ENCODE measurements at places on chromosomes 11 and 22.

DNA sequence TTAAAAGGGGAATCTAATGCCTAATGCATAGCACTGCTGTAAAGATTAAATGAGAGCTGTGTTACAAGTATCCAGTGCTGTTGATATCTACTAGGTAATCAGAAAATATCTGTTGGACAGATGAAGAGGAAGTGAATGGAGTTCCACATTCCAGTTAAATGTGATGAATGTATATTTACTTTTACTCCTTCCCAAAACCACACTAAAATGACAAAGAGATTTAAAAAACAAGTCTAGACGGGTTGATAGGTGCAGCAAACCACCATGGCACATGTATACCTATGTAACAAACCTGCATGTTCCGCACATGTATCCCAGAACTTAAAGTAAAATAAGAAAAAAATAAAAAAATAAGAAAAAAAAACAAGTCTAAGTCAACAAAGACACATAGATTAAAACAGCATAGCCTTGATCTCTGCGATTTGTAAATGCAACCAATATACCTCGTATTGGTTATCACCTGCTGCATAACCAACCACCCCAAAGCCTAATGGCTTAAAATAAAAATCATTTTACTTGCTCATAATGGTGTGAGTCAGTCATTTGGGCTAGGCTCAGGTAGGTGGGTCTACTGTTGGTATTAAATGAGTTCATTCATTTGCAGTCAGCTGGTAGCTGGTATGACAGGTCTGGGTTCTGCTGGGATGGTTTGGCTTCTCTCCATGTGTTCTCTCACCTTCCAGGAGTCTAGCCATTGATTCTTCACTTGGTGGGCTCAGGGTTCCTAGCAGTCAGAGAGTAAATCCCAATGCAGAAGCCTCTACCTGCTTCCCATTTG lies 39.7 kb upstream of the SLC6A5 start:
- DNase-seq = no peak

DNA sequence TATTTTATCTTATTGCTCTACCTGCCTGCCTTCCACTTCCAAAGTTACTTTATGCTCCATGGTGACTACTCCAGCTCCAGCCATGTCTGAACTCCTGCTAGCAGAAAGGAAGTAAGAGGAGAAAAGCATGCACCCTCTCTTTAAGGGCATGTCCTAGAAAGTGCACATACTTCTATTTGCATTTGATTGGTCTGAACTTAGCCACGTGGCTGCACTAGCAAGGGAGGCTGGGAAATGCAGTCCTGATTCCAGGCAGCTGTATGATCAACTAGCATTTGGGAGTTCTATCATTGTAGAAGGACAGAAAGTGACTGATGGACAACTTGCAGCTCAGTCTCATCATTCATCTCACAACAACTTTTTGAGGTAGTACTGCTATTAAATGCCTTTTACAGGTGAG lies 515.7 kb downstream of the BUD13 start:
- DNase-seq = peak; percentile 55

GRCh38 chr11:398826-399225 lies 4.8 kb downstream of the PKP3 start:
- no peak for DNase-seq

DNA sequence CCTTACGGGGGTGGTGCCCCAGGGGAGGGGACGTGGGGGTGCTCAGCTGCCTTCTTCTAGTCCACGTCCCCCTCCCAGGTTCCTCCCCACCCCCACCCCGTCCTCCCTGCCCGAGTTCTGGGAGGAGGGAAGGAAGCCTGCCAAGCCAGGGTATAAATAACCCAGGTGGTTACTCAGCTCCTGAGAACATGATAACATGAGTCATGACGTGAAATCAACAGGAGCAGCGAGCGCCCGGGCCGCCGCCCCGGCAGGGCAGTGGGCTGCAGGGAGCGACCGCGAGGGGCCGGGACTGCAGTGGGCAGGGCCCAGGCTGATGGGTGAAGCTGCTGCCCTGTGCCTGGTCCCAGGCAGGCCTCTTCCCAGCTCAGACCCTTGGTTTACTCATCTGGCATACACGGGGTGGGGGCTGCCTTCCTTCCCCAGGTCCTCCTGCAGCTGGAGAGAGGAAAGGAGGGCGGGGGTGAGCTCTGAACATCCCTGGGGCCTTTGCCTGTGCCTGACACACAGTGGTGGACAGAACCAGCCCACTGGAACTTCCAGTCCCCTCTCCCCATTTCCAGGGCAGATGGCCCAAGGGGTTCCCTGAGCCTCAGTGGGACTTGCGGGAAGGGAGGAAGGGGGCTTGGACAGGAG lies 8.8 kb upstream of the PDGFB start:
- no peak for DNase-seq

DNA sequence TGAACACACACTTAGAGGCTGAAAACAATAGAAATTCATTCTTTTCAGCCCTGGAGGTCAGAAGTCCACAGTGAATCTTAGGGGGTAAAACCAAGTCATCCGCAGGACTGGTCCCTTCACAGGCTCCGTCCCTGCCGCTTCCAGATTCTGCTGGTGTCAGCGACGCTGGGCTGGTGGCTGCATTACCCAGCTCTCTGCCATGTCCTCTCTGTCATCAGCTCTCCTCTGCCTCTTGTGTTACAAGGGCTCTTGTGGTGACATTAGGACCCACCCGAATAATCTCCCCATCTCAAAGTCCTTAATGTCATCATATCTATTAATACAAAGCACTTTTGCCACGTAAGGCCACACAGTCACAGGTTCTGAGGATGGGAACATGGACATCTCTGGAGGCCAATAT lies 47.7 kb upstream of the ANO1 start:
- DNase-seq = no peak

DNA sequence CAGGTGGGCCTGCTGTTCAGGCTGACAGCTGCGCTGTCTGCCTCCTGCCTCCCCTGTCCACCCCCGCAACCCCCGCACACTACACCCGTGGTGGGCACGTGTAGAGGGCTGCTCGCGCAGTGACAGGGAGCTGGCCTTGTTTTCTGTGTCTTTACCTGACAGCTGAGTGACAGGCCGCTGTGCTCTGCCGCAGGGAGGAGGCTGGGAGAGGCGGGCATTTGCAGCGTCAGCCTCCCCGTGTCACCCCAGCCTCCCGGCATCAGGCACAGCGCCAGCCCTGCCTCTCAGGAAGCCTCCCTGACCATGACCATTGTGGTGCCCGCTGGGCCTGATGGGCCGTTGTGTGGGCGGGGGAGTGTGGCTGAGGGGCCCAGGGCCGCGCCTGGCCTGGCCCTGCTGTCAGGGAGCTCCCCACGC lies 32.0 kb upstream of the RELT start:
- peak; percentile 83 for DNase-seq

- no peak for DNase-seq
These were observed 18.1 kb downstream of the CSRP3 start for GRCh38 chr11:19183646-19184045.

DNA sequence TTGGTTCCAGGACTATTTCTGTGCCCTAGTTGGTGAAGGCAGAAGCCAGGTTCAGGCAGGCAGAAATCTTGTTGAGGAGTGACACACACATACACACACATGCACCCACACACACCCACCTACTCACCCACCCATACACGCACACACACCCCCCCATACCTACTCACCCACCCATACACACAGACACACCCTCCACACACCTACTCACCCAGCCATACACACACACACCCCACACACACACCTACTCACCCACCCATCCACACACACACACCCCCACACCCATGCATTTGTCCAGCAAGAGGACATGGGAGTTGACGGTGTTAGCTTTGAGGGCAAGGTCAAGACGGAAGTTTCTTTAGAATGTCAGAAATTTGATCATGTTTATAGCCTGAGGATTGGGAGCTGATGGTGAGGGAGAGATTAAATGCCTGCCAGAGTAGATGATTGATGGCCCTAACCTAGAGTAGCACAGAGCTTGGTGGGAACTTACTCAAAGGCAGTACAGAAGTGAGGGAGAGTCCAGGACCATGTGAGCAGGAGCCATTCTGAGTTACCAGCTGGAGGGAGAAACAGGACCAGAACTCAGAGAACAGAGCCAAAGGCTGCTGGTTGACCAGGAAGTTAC lies 68.9 kb downstream of the CYB5R2 start:
- DNase-seq = no peak

GRCh38 chr11:128501632-128502549 lies 85.5 kb downstream of the ETS1 start:
- DNase-seq = peak; percentile 74

DNA sequence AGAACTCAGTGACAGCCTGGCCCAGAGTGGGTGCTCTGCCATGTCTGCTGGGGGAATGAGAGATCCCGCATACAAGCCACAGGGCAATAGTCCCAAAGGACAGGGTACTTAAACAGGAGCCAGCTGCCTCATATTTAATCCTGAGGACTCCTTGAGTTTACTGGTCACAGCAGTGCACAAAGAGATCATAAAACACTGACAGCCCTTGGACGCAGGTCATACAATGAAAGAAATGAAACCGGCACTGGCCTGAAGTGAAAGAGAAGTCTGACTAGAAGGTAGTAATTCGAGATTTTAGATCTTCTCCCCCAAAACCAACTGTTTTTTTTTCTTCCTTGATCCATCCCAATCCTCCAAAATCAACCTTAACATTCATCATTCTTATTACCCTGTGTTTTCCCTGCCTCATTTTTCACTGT lies 299.8 kb upstream of the SYN3 start:
- no peak for DNase-seq

DNA sequence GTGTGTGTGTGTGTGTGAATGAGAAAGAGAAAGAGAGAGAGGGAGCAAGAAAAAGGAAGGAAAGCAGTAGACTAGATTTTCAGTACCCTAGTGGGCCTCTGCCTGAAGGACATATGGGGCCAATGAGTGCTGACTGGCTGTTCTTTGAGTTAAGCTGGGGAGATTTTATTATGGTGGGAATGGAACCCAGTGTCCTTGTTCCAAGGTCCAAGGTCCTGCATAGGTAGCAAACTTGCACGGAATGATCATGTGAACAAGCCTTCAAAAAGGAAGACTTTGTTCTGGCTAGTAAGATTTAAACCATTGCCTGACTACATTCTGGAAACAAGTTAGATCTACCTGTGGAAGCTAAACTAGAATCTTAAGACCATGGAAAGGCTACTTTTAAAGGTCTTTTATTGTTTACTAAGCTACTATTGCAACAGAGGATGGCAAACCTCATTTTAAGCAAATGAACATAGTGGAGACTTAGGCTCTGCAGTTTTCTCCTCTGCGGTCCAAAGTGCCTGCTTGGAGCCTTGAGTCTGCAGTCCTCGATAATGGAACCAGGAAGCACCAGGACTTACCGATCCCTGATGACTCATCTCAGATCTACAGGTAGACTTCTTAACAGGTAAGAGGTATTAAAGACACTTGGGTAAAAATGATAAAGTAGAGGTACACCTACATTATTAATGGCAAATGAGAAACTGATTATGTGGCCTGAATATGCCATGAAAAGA lies 10.2 kb upstream of the GRAMD1B start:
- no peak for DNase-seq

- peak; percentile 34 for DNase-seq
These were observed 71.4 kb upstream of the MPEG1 start for GRCh38 chr11:59283825-59284772.

DNA sequence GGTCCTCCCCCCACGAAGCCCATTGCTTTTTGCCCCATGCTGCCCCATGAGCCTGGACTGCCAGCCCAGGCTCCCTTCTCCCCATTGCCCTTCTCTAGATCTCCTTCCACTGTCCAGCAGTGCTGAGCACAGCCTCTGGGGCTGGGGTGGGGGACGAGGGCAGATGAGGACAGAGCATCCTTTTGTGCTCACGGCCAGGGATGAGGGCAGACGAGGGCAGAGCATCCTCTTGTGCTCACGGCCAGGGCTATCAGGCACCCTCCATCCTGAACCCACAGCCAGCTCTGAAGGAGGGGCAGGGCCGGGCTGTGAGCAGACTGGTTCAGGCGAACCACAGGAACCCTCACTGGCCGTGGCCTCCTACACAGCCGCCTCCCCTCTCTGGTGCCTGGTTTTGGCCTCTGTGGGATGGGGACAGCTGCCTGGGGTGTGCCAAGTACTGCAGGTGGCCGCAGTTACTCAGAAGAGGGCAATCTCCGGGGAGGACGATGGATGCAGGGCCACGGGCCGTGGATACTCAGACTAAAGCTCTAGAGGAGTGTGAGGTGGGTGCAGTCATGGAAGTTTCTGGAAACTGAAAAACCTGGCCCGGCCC lies 1258.8 kb downstream of the BRD1 start:
- peak; percentile 85 for DNase-seq

DNA sequence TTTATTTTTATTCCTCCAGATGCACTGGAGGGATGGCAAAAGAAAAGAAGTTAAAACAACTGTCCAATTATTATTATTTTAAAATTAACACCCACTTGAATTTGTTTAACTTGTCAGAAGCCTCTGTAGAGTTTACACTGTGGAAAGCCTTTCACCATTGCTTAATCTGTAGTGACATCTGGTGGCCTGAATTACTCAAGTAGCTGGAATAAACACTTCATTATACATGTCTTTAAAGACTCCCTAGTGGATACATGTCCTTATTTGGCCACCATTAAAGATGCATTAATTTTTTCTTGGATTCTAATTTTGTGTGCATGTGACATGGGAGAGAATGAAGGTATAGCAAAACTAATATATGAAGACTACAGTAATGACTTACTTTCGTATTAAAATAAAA lies 1496.5 kb downstream of the FAM181B start:
- DNase-seq = peak; percentile 30

- no peak for DNase-seq
These were observed 11.2 kb upstream of the LYVE1 start for GRCh38 chr11:10579700-10580099.

DNA sequence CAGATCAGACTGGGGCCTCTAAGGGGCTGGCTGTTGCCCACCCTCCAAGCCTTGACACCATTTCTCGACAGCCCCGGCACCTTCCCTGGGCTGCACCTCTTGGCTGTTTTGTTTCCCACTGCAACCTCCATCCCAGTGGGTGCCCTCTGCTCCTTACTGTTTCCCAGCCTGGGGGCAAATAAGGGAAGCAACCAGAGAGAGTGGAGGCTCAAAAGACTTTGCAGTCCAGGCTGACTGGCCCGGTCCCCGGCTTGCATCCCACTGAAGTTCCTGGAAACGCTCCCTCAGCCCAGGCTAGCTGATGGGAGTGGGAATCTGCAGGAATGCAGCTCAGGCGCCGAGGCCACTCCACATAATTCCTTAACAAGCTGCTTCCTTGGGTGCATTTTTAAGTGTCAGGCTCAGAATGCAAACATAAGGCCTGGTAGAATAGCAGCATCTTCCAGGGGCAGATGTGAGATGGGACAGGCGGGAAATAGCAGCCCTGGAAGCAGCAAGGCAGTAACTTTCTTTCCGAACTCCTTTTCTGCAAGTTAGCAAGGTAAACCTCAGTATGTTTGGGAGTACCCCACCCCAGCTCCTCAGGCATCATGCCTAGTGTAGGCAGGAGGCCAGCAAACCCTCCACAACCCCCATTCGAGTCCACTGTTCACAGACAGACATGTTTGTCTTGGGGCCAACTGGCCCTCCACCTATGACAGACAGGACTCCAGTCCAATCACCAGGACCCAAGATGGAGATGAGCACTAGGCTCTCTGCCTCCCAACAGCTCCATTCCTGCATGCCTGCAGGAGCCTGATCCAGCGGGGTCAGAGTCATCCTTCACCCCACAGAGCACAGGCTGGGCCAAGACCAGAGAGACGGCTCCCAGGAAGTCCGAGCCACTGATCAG lies 39.3 kb downstream of the RPL27A start:
- DNase-seq = no peak
